ENCODE measurements at places on chromosomes 13 and 19. TPM values are rescaled to one million over a fixed set of nuclear protein-coding genes. Genes with fewer than 3 reads are reported as not detected.

CEACAM7 gene
- not detected for total RNA-seq

ZNF823 gene
- 2.2 TPM for total RNA-seq

ZNF850 gene
- total RNA-seq = 0.77 TPM

MBD3L5 gene
- not detected for total RNA-seq

LYPD3 gene
- 37.3 TPM for total RNA-seq

PAF1 gene
- total RNA-seq = 99.6 TPM

FCGBP gene
- 16.3 TPM for total RNA-seq

HTR2A gene
- total RNA-seq = not detected

NCAN gene
- not detected for total RNA-seq

PRR22 gene
- 3.1 TPM for total RNA-seq

CHST8 gene
- not detected for total RNA-seq

DNAAF3 gene
- not detected for total RNA-seq

SCEL gene
- not detected for total RNA-seq

PLA2G4C gene
- 1.9 TPM for total RNA-seq

NALCN gene
- not detected for total RNA-seq

HCST gene
- total RNA-seq = 72.4 TPM

ALOX5AP gene
- total RNA-seq = 19.0 TPM

KIR2DL3 gene
- not detected for total RNA-seq

KRTDAP gene
- not detected for total RNA-seq

ZNF726 gene
- 2.6 TPM for total RNA-seq

TRIM28 gene
- 553 TPM for total RNA-seq

CTXN1 gene
- total RNA-seq = not detected

DUXA gene
- total RNA-seq = not detected

CCDC61 gene
- 4.9 TPM for total RNA-seq

ACTN4 gene
- 70.3 TPM for total RNA-seq

SIGLEC5 gene
- total RNA-seq = not detected

ECSIT gene
- 27.2 TPM for total RNA-seq

SPTBN4 gene
- 0.88 TPM for total RNA-seq

TIMM50 gene
- total RNA-seq = 43.4 TPM

SLC5A5 gene
- total RNA-seq = 1.6 TPM

CLEC17A gene
- total RNA-seq = not detected

ZNF154 gene
- total RNA-seq = 18.0 TPM

PPP1R12C gene
- total RNA-seq = 136 TPM

ZNF585A gene
- 4.6 TPM for total RNA-seq

N4BP2L2 gene
- 171 TPM for total RNA-seq

LILRB5 gene
- total RNA-seq = not detected

CPAMD8 gene
- total RNA-seq = 0.05 TPM

F2RL3 gene
- total RNA-seq = not detected

MAG gene
- total RNA-seq = not detected

ATCAY gene
- not detected for total RNA-seq

URAD gene
- total RNA-seq = not detected

LILRB3 gene
- total RNA-seq = 1.3 TPM

APOE gene
- 4.5 TPM for total RNA-seq

LILRA2 gene
- 0.78 TPM for total RNA-seq

UFM1 gene
- 68.7 TPM for total RNA-seq

FGF22 gene
- 0.42 TPM for total RNA-seq

APLP1 gene
- total RNA-seq = not detected

RHPN2 gene
- 0.08 TPM for total RNA-seq

LRRC25 gene
- total RNA-seq = 0.82 TPM

ZNF547 gene
- total RNA-seq = 1.4 TPM

DMPK gene
- total RNA-seq = 24.0 TPM

CRX gene
- not detected for total RNA-seq

C1QTNF9B gene
- not detected for total RNA-seq

ZC3H4 gene
- total RNA-seq = 43.7 TPM

COL5A3 gene
- total RNA-seq = 5.2 TPM

RAB20 gene
- total RNA-seq = 0.89 TPM

All from CD4-positive, alpha-beta T cell (primary cell).